Stimulated activated CD4-positive, alpha-beta T cell treated with anti-CD3 and anti-CD28 coated beads, Interleukin-15, amount 100 ng/mL, for 1 hour (primary cell): ENCODE measurements at places on chromosomes 13 and 19.

GRCh38 chr19:2787115-2787514, 1.8 kb downstream of the THOP1 start:
- DNase-seq: no peak

GRCh38 chr13:49784886-49785570, 7.5 kb downstream of the KPNA3 start:
- DNase-seq: no peak

DNA sequence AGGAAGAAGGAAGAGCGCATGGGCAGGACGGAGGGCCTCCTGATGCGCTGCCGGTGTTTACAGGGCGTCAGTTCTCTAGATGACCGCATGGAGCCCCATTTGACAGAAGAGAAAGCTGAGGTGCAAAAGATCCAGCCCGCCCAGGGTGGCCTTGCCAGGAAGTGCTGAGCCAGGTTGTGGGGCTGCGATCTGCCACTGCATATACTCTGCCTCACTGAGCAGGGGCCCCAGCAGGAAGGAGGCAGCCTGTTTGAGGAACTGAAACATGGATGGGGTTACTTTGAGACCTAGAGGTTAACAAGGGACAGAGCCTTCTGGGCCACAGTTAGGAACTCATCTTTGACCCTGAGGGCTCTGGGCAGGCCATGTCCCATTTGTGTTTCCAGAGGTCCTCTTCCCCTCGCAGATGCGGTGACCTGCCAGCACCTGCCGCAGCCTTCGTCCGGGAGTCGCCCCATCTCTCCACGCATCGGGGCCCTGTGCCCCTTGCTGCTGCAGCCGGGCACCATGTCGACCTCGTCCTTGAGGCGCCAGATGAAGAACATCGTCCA, 3.2 kb downstream of the EPN1 start:
- DNase-seq: no peak

GRCh38 chr19:18852648-18853047, 20.9 kb downstream of the UPF1 start:
- DNase-seq: no peak

DNA sequence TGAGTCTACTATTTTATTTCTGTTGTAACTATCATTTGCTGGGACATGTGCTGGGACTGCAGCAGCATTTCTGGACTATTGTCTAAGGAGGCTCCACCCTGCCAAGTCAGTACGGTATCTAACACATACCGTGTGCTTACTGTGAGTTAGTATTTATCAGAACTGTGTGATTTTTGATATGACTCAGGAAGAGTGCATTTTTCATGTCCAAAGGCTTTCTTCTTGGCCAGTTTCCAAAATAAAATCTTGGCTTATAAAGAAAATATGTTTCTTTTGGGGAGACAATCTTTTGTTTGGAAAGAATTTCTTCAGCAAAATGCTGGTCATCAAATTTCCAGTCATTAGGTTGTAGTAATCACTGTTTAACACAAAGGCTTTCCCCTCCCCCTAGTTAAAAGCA, 11.6 kb downstream of the PARP4 start:
- DNase-seq: no peak

GRCh38 chr13:112861876-112862615, 107.0 kb upstream of the MCF2L start:
- DNase-seq: no peak

GRCh38 chr13:106362707-106363106, 172.8 kb downstream of the EFNB2 start:
- no peak for DNase-seq

GRCh38 chr13:75600371-75600770, 35.8 kb upstream of the LMO7 start:
- no peak for DNase-seq

DNA sequence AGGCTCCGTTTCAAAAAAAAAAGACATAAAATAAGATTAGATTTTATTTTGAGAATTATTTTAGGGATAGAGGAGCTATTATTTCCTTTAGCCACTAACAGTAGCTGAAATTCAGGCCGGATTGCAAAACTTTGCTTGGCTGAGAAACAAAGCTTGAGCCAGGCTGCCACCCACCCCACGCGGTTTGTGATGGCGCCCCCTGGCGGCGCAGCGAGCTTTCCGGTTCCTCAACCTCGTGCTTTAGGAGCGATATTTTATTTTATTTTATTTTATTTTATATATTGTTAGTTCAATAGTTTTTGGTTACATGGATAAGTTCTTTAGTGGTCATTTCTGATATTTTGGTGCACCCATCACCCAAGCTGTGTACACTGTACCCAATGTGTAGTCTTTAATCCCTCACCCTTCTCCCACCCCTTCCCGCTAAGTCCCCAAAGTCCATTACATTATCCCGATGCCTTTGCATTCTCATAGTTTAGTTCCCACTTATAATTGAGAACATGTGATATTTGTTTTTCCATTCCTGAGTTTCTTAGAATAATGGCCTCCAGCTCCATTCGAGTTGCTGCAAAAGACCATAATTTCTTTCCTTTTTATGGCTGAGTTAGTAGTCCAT, 19.8 kb upstream of the CEACAM4 start:
- DNase-seq: no peak

DNA sequence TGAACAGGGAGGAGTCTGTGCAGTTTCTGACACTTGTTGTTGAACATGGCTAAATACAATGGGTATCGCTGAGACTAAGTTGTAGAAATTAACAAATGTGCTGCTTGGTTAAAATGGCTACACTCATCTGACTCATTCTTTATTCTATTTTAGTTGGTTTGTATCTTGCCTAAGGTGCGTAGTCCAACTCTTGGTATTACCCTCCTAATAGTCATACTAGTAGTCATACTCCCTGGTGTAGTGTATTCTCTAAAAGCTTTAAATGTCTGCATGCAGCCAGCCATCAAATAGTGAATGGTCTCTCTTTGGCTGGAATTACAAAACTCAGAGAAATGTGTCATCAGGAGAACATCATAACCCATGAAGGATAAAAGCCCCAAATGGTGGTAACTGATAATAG, 16.1 kb downstream of the CEACAM6 start:
- no peak for DNase-seq
